ENCODE measurements at places on chromosomes 3 and 15.
A peak's percentile ranks its signal among the peaks of the same experiment; 100 is the strongest.

GRCh38 chr3:188286087-188286513 lies 132.1 kb downstream of the LPP start:
- DNase-seq, result no peak

GRCh38 chr15:85125056-85125661 lies 143.5 kb downstream of the PDE8A start:
- no peak for DNase-seq

GRCh38 chr15:74397239-74398068 lies 30.0 kb upstream of the CYP11A1 start:
- DNase-seq, result no peak

GRCh38 chr3:163577271-163577670 lies 1501.0 kb downstream of the SI start:
- no peak for DNase-seq

DNA sequence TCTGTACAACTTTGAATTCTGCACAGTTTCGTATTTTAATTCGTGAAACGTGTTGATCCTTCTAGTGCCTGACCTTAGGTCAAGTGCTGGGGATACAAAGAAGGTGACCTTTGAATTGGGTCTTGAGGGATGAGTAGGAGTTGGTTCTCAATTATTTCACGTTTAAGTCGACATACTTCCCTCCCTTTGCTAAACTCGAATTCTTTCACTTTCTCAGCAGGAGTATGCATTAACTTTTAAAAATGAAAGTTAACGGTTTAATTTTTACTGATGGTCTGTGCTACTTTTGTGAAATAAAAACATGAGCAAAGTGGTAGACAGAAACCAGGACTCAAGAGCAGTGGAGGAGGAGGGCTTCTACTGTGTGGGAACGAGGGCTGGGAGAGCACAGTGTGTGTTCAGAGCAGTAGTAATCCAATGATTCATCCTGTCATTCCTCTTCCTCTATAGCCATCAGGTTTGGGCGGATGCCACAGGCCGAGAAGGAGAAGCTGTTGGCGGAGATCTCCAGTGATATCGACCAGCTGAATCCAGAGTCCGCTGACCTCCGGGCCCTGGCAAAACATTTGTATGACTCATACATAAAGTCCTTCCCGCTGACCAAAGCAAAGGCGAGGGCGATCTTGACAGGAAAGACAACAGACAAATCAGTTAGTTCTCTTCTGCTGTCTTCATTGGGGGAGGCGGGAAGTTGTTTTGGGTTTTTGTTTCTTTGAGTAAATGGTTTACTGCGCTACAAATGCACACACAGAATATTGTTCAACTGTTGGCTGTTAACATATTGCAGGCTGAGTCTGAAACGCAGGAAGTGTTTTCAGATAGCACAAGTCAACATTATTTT lies 78.6 kb upstream of the TSEN2 start:
- DNase-seq, result no peak

- no peak for DNase-seq
Measured at GRCh38 chr3:102827386-102827785, 392.6 kb downstream of the ZPLD1 start.

DNA sequence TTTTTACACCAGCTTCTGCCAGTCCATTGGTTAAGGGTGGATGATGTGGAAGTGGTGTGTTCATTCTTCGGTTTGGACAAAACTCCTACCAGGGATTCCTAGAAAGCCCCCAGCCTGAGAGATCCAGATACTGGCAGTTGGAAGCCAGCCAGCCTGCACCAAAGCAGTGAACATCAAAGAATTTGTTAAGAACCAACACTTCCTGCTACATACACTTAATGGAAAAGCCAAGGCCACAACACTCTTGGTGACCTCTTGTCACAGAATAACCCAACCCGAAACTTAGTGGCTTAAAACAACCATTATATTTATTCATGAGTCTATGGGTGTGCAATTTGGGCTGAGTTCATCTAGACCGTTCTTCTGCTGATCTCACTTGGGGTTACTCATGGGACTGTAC lies 42.9 kb upstream of the ADAMTS9 start:
- no peak for DNase-seq

GRCh38 chr15:48089702-48090101 lies 31.1 kb upstream of the SLC24A5 start:
- DNase-seq, result no peak

DNA sequence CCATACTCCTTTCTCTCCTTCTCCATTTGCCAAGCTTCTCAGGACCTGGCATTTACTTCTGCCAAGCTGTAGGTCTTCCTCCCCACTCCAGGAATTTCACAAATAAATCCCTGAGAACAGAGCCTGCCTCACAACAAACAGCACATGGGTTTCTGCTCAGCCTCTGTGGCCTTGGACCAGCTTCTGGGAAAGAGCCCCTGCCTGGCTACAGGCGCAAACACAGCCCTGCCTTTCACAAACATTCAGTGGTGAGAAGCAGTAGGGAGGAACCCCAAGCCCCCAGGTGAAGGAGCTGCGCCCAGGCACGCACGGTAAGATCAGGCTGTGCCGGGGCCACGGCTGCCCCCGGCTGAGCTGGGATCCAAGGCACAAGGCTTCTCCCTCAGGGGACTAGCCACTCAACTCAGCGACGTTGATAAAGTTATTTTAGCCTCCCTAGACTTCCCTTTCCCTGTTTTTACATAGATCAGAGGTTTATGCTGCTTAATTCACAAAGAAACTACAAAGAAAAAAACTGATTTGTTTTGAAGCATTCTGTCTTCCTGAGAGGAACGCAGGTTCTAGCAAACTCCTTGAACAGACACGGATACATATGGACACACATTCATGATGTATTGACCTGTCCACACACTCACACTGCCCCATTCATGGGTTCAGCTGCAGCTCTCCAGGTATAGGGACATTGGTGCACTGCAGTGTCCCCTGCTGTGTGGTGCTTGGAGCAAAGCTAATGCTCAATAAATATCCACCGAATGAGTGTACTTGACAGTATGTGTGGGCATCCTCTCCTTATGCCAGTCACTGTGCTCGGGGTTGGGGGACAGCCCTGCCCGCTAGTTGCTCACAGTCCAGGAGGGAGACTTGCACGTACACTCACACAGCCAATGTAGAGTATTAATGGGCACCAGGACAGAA lies 25.4 kb downstream of the HES1 start:
- DNase-seq, result no peak

- DNase-seq, result no peak
Measured at GRCh38 chr3:69560818-69561217, 174.9 kb upstream of the FRMD4B start.

- DNase-seq, result no peak
Measured at GRCh38 chr15:25094066-25094465, 139.3 kb downstream of the SNRPN start.

GRCh38 chr3:74862476-74862875 lies 248.0 kb upstream of the CNTN3 start:
- DNase-seq, result no peak

DNA sequence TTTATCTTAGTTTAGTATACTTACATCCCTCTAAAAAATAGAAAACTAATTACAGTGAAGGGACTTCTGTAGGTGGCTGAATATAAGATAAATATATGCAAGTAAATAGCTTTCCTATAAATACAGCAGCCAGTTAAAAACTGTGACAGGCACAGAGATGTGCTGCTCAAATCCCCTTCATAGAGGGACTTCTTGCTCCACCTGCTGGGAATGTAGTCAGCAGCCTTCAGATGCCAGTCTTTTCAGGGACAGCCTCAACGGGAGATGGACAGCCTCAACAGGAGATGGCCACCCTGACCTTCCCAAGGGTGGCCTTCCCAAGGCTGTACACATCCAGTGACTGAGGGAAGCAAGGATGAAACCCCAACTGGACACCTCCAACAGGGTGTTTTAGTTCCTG lies 15.7 kb upstream of the PRR23E start:
- DNase-seq, result no peak

- DNase-seq, result no peak
Measured at GRCh38 chr3:94647131-94647530, 584.3 kb downstream of the NSUN3 start.

DNA sequence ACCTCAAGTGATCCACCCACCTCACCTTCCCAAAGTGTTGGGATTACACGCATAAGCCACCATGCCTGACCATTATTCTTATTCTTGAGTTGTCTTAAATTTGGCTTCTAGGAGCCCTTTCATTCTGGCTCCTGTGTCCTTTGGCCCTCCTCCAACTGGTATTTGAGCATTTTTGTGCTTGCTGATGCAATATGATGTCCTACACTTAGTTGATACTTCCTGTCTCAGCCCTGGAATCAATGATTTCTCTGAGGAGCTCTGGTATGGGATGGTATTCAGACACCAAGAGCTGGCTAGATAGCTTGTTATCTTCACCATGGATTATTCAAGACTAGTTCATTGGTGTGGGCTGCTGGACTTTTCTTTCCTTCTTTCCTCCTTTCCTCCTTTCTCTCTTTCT lies 25.4 kb downstream of the ZNF621 start:
- DNase-seq, result no peak

GRCh38 chr15:27770769-27771554 lies 328.2 kb downstream of the OCA2 start:
- DNase-seq, result no peak

DNA sequence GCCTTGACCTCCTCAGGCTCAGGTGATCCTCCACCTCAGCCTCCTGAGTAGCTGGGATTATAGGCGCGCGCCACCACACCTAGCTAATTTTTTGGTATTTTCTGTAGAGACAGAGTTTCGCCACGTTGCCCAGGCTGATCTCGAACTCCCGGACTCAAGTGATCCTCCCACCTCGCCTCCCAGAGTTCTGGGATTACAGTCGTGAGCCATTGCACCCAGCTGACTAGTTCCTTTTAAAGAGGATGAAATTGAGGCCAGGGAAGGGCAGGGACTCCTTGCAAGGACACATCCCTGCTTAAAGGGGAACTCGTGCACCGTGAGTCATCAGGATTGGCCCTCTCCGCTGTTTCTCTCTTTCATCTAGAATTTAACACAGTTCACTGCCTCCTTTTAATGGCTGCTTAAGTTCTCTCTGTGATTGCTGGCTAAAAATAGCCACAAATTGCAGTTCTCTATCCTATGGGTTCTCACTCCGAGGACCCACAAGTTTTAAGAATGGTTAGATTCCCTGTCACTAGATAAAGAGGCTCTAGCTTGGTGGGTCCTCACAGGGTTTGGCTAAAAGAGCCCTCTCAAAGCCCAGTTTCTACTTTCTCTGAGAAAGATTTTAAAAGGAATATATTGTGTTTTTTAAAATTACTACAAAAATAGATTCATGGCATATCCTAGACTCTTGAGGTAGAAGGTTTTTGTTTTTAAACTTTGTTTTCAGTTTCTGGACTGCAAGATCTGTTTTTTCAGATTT lies 1.4 kb downstream of the CRTAP start:
- no peak for DNase-seq

DNA sequence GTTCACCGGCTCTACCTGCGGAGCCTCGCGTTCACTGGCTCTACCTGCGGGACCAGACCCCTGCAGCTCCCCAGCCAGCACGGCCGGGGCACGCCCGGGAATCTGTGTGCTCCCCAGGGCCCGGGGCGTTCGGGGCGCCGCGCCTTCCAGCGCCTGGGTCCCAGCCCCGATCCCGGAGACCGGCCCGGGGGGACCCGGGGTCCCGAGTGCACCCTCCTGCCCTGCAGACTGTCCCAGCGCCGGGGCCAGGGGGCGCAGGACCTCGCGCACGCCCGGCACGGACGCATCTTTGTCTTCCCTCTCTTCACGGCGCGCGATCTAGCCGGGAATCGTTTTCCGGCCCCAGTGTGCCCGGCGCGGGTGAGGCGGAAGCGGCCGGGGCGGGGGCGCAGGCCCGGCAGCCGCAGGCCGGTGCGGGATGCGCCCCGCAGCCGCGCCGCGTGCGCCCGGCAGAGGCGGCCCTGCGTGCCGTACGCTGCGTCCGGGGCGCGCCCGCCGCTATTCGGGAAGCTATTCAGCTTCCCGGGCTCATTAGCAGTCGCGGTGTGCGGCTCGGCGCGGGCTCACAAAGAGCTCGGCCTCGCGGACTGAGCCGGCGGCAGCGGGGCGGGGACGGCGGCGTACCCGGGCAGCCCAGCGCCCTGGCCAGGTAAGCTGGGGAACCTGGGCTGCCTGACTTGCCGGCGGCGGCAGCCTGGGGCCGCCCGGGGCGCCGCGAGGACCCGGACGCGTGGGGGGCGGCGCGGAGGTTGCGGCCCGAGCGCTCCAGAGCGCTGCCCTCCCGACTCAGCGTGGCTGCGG lies at the start of gene APBA2:
APBA2 (plus strand) TSS at position 345 of the 801 bp plus-strand sequence. CDS start 167,911 bp downstream, outside the sequence.
- peak; percentile 39 for DNase-seq

- DNase-seq, result no peak
Measured at GRCh38 chr3:157111518-157111917, 48.4 kb downstream of the CCNL1 start.

DNA sequence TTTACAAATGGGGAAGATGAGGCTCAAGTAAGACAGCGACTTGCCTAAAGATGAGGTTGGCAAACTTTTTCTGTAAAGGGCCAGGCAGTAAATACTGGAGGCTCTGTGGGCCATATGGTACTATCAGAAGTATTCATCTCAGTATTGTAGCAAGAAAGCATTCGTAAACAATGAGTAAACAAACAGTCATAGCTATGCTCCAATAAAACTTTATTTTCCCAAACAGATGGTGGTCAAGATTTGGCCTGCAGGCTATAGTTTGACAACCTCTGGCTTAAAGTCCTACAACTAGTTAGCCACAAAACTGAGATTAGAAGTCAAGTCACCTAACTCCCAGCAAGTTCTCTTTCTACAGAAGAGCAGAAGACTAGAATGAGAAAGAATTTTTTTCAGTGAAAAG lies 177.0 kb upstream of the NECTIN3 start:
- DNase-seq, result no peak

GRCh38 chr15:47887241-47887800 lies 170.0 kb downstream of the SEMA6D start:
- no peak for DNase-seq

- no peak for DNase-seq
Measured at GRCh38 chr15:31060429-31061140, 40.9 kb downstream of the TRPM1 start.

GRCh38 chr15:31004220-31004733 lies 12.8 kb upstream of the MTMR10 start:
- DNase-seq, result no peak

DNA sequence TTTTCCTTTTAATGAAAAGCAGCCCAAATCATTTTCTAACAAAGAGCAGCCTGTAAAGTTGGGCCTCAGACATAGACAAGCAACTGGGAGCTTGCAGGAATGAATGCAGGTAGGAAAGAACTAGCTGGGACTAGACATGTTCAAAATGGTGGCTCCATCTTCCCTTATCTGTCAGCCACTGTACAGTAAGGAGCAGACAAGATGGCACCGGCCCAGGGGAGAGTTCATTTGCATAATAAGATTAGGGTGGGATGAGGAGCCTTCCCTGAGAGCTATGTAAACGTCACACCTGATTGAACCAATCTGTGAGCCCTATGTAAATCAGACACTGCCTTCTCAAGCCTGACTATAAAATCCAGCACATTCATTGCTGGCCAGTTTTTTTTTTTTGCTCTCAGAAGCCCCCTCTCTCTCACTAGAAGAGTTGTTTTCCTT lies 59.7 kb upstream of the GK5 start:
- DNase-seq, result no peak

GRCh38 chr3:44825264-44825925 lies 36.3 kb upstream of the TMEM42 start:
- DNase-seq, result no peak

- no peak for DNase-seq
Measured at GRCh38 chr3:137264843-137265330, 307.1 kb downstream of the IL20RB start.
